CD8-positive, alpha-beta memory T cell (primary cell): ENCODE measurements at places on chromosomes 12 and 14.

GRCh38 chr14:99512110-99512449 is 30.9 kb downstream of the CCNK start:
- DNase-seq = no peak

GRCh38 chr12:39993268-39993667 is 112.6 kb downstream of the SLC2A13 start:
- no peak for DNase-seq

DNA sequence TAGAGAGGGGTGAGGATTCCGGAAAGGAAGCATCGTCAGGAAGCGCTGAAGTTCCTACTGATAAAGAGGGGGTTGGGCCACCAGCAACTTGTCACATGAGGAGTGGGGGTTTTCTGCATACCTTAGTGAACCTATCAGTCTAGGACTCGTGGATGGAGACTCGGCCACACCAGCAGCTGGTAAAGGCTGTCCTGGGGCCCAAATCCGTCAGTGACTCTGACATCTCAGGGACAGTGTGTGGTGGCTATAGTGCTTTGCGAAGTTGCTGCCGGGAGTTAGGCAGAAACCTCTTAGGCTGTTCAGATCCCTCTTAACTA is 16.4 kb downstream of the RNASE2 start:
- no peak for DNase-seq

DNA sequence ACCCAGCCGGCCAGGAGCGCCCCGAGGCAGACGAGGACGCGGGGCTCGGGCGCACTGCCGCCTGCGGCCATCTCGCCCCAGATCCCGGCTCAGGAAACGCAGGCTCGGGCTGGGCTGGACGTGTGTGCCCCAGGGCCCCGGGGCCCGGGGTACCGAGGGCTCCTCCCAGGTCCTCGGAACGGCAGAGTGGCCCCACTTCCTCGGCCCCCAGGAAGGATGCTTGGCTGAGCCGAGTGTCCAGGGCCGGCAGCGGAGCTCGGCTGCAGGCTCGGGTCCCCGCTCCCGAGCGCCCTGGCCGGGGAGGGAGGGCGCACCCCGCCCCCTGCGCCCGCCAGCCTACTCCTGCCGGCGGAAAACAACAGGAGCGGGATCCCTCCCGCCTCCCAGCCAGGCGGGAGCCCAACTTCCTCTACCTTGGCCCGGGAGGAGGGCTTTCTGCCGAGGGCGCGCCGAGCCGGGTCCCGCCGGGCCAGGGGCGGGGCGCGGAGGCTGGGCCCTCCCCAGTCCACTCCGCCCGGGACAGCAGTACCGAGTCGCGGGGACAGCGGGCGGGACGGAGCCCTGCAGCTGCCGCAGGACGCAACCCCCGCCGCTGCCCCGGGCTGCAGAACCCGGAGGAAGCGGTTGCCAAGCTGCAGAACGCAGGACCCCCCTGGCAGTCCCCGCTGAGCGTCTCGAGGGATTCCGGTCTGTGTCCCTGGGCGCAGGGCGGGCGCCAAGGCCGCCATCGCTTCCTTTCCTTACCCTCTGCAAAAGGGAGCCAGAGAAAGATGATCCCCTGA is at the start of gene VSIG10:
Gene VSIG10, minus strand, starts transcription at position 411 of the 782 bp plus-strand sequence. Its CDS starts 340 bp downstream, at position 71.
- no peak for DNase-seq

DNA sequence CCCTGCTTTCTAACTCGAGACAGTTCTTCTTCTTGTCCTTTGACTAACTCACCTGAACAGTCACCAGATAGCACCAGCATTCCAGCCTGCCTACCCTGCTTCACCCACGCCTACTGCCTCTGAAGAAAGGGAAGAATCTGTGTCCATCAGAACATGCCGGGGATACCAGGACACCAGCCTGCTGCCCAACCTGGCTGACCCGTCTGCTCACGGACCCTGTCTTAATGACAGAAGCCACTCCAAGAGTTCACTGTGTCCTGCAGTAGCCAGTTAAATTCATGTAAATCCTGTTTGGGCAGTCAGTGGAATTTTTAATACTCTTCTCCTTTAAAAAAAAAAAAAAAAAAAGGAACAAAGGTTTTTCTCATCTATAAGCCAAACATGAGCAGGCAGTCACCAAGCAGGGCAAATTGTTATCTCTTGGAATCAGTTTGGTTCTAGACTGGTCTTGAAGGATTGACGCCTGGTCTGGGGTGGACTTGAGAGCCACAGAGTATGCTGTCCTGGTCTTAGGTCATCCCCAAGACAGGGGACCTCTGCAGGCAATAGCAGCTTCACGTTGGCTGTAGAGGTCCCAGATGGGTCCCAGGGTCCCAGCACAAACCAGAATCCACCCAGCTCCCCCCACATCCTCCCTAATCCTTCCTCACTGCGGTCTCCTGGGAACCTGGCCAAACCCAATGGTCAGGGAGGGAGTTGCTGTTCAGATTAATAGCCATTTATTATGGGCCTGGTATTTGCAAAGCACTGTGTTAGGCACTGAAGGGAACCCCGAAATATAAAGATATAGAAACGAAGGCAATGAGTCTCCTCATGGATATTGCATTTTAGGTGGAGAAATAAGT is 181.1 kb upstream of the HIF1A start:
- no peak for DNase-seq

- no peak for DNase-seq
These were observed 153.9 kb downstream of the PRKCH start for GRCh38 chr14:61475316-61475715.

GRCh38 chr12:105171691-105172436 is 64.1 kb downstream of the APPL2 start:
- no peak for DNase-seq

- no peak for DNase-seq
These were observed 26.8 kb upstream of the APOF start for GRCh38 chr12:56389412-56389811.

- DNase-seq = no peak
These were observed 13.6 kb downstream of the ABCD2 start for GRCh38 chr12:39605996-39606395.

DNA sequence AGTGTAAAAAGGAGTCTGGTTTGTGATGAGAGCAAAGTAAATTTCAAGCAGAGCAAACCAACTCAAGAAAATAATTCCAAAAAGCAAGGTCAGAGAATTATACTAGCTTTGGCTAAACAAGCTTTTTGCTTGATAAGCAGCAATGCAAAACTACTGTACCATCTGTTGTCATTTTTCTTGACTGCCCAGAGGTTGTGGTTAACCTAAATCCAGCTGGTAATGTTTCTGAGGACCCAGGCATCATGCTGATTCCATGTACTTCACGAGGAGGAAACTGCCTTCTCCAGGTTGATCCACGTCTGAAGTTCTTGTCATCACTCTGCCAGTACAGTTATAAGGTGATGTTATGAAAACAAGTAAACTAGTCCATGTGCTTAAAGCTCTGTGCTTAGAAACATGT is 185.2 kb downstream of the ACSS3 start:
- DNase-seq = no peak

DNA sequence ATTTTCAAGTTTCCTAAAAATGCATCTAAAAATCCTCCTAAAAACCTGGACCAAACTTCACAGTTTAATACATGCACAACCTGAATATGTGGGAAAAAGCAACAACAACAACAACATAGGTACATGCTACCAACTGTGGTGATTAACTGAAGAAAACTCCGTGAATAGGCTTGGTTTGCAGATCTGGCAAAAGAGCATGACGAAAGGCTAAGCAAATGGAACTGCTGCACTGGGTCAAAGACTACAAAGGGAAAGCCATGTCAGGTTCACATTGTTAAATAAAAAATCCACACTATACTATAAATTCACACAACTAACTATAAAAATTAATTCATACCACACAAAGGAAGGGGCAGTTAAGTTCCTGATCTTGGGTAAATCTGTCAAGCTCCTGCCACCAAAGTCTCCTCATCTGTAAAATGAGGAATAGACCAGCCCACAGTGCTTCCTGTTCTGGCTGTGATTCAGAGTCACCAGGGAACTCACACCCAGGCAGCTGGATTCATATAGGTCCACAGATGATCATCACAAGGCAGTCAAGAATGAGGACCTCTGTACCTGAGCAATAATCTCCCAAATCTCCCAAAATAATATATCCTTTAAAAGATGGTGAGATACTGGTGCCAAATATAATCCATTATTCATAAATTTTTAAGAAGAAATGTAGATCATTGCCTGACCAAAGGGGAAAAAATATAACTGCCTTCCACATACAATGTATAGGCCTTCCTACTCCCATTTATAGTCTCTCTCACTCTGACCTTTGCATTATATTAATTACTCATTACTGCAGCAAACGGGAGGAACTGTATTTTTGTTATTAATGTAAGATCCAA is 7.0 kb downstream of the CORO1C start:
- no peak for DNase-seq

DNA sequence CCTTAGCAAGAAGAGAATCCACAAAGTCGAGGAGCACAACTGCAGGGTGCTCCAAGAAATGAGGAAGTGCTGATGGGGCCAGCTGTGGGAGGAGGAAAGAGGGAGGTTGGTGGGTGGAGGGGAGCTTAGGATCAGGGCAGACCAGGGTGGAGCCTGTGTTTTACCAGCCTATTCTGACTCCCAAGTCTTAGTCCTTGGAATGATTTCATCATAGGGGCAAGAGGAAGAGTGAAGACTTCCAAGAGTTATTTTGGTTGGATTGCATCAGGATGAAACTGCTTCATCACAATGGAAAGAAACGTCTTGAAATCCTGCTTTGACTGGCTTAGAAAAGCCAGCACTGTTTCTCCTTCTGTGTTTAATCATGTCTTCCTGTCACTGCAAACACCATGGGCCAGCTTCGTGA is 194.0 kb downstream of the DPF3 start:
- no peak for DNase-seq

DNA sequence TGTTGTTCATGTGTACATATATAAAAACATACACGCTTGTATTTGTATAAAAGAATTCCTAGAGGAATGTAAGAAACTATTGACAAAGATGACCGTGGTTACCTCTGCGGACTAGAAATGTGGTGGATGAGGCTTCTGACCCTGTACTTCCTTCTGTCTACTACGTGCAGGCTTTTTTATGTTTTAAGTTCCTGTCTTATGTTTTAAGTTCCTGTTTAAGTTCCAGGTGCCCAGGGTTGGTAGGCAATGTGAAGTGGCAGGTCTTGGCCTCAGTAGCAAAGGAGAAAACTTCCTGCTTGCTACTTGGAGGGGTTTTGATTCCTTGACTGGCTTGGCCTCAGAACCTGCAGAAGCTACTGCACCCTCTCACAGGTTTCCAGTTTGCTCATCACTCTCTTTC is 11.6 kb downstream of the POMT2 start:
- DNase-seq = no peak

GRCh38 chr14:95993768-95994592 is 45.2 kb upstream of the C14orf132 start:
- no peak for DNase-seq

DNA sequence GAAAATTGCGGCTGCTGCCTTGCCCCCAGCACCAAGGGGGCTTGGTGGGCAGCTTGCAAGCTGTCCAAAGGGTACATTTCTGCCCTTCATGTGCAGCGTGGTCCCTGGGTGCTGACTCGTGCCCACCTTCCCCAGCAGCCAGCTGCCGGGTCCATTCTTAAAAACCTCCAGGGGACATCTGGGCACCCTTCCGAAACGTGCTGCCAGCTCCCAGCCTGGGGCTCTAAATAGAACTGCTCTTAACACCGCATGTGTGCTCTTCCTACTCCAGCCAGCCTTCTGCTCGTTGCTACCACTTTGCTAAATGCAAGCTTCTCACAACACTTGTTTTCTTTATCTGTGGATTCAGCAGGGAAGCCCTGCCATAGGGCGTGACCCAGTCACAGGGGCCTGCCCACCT is 66.0 kb downstream of the RIMBP2 start:
- DNase-seq = no peak

GRCh38 chr12:75859868-75860267 is 171.7 kb downstream of the PHLDA1 start:
- DNase-seq = no peak

GRCh38 chr14:88089445-88089844 is 84.5 kb downstream of the GPR65 start:
- no peak for DNase-seq

DNA sequence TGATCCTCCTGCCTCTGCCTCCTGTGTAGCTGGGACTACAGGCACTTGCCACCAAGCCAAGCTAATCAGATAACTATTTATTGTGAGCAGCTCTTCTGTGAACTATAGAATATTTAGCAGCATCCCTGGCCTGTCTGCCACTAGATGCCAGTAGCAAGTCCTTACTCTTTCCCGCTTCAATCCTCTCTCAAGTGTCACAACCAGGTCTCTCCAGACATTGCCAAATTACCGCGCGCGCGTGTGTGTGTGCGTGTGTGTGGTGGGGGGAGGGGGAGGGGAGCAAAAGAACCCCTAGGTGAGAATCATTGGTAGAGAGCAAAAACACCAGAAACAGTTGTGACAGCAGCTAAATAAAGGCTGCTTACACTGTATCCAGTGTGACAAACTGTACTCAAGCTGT is 49.9 kb downstream of the PPP2R5E start:
- no peak for DNase-seq

DNA sequence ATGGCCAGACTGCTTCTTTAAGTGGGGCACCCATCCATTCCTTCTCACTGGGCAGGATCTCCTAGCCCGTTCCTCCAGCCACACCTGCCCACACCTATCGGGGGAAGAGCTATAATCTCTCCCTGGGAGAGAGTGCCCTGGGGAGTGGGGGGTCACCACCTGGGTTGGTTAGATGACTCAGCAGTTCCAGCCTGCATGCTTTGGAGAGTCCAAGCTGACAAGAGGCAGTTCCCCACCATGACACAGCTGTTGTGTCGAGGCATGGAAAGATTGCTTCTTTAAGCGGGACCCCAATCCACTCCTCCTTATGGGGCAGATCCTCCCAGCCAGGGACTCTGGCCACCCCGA is 52.6 kb upstream of the PPFIA2 start:
- DNase-seq = no peak

DNA sequence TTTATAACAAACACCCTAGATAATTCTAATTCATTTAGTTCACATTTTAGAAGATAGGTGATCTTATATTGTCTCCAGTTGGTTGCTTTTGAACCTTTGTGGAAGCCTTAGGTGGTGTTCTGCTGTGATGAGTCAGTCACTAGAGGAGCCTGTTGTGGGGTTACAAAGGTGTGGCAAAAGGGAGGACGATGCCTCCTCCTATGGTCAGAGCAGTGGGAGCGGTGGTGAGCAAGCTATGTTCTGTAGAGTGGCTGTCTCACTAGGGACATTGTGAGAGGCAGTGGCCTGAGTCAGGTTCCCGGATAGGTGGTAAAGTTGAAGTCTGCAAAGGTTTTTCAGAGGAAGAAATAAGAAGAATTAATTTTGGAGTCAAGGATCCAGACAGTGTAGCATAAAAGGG is 71.6 kb upstream of the USP44 start:
- no peak for DNase-seq

DNA sequence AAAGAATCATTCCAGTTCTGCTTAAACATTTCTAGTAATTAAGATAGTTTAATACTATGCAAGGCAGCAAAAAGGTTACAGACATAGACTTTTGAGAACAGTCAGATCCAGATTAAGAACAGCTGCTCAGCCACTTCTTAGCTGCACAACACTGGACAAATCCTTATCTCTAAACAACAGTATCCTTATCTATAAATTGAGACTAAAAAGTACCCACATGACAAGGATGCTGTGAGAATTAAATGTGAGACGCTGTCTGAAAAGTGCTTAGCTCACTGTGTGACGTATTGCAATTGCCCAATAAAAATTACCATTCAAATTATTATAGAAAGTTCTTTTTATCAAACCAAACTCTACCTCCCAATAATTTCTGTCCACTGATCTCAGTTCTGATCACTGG is 35.5 kb downstream of the BORCS5 start:
- no peak for DNase-seq
